ENCODE measurements at places on chromosomes 1 and 21.

DNA sequence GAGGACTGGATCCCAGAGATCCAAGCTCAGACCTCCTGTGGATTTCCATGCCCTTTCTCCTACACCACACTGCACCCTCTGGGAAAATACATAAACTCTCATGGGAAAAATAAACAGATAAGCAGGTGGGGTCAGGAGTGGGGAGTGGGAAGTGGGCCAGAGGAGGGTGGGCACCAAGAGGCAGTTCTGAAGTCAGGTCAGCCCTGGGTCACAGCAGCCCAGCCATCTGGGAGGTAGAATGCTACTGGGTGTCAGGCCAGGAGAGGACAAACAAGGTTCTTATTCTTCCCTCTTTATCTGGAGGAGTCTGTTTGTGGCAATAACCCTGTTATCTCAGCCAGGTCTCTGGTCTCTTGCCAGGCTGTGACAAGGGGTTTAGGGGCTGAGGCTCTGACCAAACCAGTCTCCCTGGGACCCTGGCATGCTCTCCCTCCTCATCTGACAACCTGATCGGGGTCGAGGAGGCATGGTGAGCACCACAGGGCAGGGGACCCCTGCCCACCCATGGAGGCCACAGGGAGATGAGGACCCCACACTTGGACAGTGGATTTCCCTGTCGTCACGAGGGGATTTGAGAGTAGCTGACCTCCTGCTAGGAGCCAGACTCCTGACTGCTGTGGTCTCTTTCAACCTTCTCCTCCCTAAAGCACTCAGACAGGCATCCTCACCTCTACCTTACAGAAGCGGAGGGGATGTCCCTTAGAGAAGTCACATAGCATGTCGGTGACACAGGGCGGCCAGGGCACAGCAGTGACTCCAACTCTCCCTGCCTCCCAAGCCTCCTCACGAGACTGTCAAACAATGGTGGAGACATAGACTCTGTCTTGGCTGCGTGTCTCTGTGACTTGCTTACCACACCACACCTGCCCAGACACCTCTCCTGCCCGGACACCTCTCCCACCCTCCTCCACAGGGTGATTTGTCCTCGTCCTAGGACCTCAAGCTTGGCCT, 51.3 kb upstream of the IFFO2 start:
- DNase-seq: no peak

- no peak for DNase-seq
Measured at GRCh38 chr1:198443365-198444233, 96.9 kb downstream of the ATP6V1G3 start.

DNA sequence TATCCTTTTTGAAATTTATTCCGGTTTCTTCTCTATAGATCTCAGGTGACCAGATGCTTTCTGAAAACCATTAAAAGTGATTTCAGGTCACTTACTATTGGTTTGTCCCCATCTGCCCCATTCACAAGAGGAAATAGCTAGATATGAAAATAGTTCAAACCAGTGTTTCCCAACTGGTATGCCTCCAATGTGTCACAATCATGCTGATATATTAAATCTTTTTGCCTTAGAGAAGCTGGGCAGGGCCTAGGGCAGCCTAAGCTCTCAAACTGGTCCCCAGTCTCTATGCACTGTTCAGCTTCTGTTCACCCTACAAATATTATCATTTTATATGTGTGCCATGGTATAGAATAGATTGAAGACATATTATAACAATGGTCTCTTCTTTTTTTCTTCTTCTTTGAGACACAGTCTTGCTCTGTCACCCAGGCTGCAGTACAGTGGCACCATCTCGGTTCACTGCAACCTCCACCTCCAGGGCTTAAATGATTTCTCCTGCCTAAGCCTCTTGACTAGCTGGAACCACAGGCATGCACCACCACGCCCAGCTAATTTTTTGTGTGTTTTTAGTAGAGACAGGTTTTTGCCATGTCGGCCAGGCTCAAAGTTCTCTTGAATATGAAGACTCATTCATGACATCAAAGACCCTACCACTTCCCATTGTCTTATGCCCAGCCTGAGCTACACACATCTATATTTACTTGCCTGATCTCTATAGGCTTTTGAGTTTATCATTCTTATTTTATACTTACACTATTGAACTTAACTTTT, 15.7 kb downstream of the PTPN22 start:
- no peak for DNase-seq

- DNase-seq: no peak
Measured at GRCh38 chr1:31238986-31239613, 587 bp downstream of the NKAIN1 start.

GRCh38 chr1:225182716-225183115, 245.1 kb downstream of the LBR start:
- no peak for DNase-seq

DNA sequence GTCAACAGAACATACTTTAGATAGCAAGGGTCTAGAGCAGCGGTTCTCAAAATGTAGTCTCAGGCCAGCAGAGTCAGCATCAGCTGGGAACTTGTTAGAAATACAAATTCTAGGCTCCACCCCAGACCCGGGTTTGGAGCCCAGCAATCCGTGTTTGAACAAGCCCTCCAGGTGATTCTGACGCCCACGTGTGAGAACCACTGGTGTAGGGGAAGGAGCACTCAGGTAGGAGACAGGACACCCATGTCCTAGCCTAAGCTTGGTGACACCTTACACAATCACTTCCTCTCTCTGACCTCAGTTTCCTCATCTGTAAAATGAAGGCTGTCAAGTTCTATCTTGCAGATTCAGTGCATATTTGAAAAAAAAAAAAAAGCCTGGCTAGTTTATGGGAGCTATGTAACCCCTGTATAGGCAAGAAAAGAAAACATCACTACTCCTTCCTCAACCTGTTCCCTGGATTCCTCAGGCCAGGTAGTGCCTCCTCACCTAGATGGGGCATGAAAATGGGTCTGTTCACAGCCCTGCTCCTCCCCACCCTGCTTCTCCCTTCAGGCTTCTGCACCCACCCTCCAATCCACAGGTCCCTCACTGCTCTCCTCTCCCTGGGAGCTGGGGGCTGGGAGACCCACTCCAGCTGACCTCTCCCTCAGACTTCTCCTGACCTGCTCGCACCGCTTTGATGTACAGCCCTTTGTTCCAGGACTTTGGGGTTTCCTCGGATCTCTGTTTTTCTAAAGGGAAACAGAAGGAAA, 7.1 kb upstream of the PHLDA3 start:
- no peak for DNase-seq

DNA sequence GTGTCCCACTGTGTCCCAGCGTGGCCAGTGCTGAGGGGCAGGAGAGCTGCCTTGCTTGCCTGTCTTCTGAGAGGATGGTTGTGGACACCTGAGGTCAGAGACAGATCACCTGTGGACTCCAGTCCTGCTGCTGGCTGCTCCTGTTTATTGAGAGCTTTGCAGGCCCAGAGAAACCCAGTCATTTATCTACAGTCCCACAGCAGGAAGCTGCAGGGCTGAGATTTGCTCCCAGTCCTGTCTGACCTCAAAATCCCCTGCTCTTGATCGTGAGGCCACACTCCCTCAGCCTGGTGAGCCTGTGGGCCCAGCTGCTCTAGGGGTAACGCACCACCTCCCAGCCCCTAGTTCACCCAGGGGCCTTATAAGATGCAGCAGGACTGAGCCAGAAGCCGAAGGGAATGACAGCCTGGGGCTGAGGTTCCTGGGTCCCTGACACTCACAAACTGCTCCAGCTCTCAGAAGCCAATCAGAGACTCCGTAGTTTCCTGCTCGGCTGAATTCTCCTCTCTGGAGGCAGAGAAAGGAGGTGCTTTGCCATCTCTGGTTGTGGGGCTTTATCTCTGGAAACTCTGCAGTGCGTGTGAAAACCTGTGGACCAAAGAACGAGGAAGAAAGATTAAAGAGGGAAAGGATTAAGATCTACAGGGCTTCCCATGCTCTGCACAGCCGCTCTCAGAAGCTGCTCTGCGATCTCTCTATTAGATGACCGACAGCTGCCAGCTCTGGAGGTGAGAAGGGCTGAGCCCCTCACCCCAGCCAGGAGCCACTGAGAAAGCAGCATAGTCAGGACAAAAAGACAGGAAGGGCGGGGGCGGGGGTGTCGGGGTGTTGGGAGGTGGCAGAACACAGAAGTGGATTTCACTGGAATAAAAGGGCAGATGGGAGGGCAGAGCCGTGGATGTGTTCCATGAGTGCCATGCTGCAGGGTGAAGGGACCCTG, 39.1 kb downstream of the UBIAD1 start:
- DNase-seq: no peak

GRCh38 chr1:116586741-116587143, 15.9 kb upstream of the CD58 start:
- DNase-seq: peak; percentile 17

DNA sequence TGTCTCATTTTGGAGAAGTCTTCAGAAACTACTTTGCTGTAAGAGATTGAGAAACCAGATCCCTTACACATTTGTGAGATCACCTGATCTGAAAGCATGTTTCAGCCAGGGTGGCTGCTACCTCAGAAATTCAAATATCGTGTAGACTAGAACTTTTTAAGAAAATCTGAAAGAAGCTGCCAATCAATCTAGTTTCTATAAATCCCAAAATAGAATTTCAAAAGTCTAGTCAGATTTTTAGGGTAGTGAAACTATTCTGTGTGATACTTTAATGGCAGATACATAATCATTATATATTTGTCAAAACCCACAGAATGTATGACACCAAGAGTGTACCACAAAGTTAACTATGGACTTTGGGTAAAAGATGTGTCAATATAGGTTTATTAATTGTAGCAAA, 79.9 kb upstream of the PLPPR5 start:
- no peak for DNase-seq

GRCh38 chr21:17726047-17726829, 92.9 kb downstream of the C21orf91 start:
- no peak for DNase-seq

DNA sequence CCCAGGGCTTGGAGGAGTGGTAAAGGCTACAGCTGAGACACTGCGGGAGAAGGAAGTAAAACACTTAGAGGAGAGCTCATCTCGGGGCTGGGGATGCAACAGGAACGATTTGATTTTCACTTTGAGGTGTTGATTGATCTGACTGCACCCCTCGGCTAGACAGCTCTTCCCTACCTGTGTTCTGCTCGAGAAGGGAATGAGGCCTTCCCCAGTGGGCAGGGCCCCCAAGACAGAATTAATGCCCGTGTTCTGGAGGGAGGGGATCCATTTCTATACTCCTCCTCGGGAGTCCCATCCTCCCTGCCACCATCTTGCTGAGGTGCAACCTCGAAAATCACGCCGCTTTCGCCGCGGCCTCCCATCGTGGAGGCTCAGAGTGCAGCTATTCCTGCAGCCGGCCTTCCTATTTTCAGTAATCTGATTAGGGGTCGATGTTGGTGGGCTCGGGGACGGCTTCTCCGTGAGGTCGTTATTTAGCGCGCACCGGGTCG, 2.4 kb downstream of the ATP2B4 start:
- DNase-seq: no peak

DNA sequence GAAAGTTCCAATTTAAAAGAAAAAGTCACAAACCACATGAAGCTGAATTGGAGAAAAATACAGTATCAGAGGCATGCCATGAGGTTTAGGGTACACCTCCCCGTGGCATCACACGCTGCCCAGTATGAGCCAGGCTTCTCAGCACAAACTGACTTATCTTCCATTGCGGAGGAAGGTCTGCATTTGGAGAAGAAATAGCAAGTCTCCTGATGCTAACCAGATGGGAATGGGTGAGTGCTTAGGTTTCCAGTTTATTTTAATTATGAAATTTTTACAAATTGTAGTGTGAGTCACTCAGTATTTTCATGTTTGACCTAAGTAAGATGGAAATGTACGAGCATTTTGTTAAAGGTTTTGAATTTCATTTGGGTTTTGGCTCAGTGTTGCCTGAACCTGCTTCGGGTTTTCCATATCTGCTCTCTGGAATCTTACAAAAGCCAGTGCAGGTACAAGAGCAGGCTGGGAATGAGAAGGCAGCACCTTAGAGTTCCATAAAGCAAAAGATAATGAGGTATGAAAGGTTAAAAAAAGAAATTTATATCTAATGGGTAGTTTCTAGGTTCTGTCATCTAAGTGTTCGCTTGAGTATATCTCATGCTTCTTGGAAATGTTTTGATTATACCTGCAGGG, 213.9 kb downstream of the PATJ start:
- DNase-seq: no peak

- DNase-seq: no peak
Measured at GRCh38 chr1:182785181-182785580, 4.4 kb upstream of the NPL start.

GRCh38 chr1:203684094-203684493, 57.5 kb downstream of the ATP2B4 start:
- no peak for DNase-seq

DNA sequence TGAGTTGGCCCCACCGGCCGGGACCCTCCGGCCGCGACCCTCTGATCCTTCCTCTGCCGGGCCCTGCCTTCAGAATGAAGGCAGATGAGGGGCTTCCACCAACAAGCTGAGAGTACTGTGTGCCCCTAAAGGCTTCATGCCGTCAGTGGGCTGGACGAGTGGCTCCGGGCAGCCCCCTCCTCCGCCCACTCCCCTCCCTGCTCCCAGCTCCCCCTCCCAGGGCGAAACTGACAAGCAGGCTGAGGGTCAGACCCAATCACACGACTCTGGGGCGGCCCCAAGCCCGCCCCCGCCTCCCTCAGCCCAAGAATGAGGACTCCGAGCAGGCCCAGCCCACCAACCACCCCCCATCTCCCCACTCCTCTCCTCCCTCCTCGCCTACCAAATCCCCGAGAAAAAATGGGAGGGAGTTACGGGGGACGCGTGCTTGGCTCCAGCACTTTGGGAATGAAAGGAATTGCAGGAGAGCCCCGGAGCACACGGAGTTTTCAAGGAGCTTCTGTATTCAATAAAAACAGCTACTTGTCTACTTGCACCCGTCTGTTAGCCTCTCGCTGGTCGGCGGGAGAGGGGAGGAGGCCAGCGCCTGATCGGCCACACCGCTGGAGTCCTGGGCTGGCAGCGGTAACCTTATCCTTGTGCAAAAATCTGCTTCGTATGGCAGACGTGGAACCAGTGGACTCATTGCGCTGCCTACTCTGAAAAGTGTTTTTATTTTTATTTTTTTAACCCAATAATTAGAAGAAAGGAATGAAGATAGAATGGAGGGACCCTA, at the start of gene COL11A1:
Gene COL11A1 (minus strand): TSS at position 147 of the 775 bp plus-strand sequence. CDS start 344 bp downstream, outside the sequence.
- DNase-seq: no peak

- DNase-seq: no peak
Measured at GRCh38 chr1:169914531-169914930, 20.8 kb upstream of the SCYL3 start.

DNA sequence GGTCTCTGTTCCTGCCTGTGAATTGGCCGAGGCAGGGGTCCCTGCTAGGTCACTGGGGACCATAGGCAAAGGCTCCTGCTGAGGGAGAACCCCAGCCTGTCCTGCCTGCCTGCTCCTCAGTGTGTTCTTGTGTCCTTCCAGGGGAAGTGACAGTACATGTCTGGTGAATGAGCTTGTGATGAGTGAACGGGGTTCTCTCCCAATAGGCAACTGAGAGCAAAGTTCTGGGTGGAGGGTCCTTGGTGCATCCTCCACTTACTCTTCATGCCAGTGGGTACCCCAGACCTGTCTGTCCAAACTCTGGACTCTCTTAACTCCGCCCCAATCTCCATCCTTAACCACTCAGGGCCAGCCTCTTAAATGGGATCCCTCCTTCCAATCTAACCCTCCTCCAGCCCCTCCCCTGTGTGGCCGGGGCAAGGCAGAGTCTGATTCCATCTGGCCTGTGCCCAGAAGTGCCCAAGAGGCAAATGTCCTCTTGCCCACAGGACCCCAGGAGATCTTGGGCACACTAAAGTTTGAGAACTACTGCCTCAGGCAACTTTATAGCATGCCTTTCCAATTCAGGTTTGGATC, 2.0 kb downstream of the XKR8 start:
- no peak for DNase-seq

Measured in NCI-H2107 (cell line).